Body of pancreas (tissue), 4 donors: ENCODE measurements at places on chromosomes 7 and 10.

- no peak for DNase-seq
Measured at GRCh38 chr10:124529661-124530214, 68.1 kb downstream of the LHPP start.

GRCh38 chr10:97685395-97685958 is 1.6 kb downstream of the AVPI1 start:
- DNase-seq, result peak; percentile 56

GRCh38 chr7:116787881-116788280 is 74.5 kb upstream of the CAPZA2 start:
- DNase-seq, result no peak

- DNase-seq, result no peak
Measured at GRCh38 chr10:14815681-14816080, 22.2 kb downstream of the CDNF start.

- DNase-seq, result no peak
Measured at GRCh38 chr10:69681436-69681835, 51.4 kb downstream of the FAM241B start.

- peak; percentile 43 for DNase-seq
Measured at GRCh38 chr7:27364344-27364758, 121.7 kb downstream of the EVX1 start.

DNA sequence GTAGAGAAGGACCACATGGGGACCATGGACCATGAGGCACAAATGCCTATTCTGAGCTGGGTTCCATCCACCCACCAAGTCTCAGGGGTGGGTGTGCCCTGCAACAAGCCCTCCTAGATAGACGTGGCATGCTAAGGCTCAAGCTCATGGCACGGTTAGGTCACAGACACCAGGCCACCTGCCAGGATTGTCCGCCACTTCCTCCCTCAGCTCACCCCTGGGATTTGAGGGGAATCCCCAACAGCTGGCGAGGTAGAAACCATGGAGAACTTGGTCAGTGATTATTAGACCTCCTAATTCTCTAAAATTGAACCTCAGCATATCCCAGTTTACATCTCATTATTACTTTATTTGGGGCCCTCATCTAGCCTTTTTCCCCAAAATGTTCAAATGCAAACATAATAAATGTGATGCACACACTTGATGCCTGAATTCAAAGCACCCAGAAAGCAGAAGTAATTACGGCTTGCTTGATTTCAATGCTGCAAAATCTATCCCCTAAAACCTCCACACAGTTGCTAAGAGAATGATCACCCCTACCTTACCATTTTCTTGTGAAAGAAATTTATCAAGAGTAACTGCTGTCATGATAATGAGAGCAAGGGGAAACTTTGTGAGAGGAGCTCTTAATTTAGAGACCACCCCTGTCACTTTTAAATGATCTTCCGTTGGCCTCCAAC is 366.6 kb upstream of the PFKP start:
- DNase-seq, result no peak

GRCh38 chr10:28632584-28632945 is 44.8 kb upstream of the BAMBI start:
- DNase-seq, result no peak

GRCh38 chr7:2452074-2452507 is 24.1 kb downstream of the GRIFIN start:
- DNase-seq, result no peak

DNA sequence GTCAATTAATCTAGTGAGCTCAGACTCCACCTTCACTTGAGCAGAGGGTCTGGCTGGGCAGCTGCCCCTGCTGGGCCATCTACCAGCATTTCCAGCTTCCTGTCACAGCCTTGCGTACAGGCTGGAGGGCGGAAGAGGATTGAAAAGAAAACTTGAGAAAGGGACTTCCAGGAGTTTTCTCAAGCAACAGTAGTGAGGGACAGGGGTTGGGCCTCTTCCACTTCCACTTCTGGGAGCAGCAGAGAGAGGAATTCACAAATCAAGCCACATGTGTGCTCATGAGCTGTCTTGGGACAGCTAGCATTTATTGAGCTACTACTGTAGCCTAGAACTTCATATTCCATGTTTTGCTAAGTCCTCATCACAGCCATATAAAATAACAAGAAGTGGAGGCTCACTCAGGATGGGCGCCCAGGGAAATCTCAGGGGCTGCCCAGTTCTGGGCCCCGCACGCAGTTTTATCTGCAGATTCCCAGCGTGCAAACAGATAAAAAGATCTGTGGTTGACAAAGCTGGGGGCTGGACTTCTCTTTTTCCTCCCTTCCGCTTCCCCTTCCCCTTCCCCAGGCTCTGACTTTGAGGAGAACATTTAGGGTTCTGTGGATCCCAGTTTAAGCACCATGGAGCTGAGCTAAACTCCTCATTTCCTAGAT is 135.8 kb downstream of the RGS10 start:
- no peak for DNase-seq

GRCh38 chr10:72206511-72207229 is 9.1 kb upstream of the ANAPC16 start:
- DNase-seq, result no peak

GRCh38 chr7:122919643-122920181 is 33.5 kb upstream of the CADPS2 start:
- DNase-seq, result no peak

- DNase-seq, result no peak
Measured at GRCh38 chr10:8305876-8306652, 251.6 kb downstream of the GATA3 start.

GRCh38 chr7:130845581-130846085 is 111.6 kb upstream of the KLF14 start:
- no peak for DNase-seq

GRCh38 chr7:82419200-82419599 is 24.4 kb downstream of the CACNA2D1 start:
- no peak for DNase-seq

GRCh38 chr10:77081481-77081891 is 556.1 kb downstream of the KCNMA1 start:
- no peak for DNase-seq

GRCh38 chr7:154653281-154653680 is 349.6 kb downstream of the PAXIP1 start:
- DNase-seq, result no peak

- no peak for DNase-seq
Measured at GRCh38 chr10:131781076-131781475, 119.7 kb upstream of the PPP2R2D start.

GRCh38 chr10:10589540-10590303 is 427.9 kb upstream of the CELF2 start:
- no peak for DNase-seq

- no peak for DNase-seq
Measured at GRCh38 chr10:83427101-83427500, 712.2 kb upstream of the GHITM start.

DNA sequence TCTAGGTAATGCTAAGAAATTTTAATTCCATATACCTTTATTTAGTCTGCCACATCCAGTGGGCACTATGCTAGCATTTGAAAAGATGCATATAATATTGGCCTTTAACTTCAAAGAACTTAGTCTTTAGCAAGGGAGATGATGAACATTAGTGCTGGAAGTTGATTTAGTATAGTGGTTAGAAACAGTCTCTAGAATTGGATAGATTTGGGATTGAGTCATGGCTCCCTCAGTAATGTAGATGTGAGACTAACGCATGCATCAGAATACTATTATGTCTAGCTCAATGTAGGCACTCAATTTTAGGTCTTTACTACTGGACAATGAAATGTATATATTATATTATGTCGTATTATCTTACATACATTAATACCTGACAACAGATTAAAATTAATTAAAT is 5.8 kb downstream of the DKK1 start:
- no peak for DNase-seq
